NCI-H2081 (cell line): ENCODE measurements at places on chromosomes 1 and 21.

- DNase-seq: no peak
Observed at GRCh38 chr1:205813755-205814058, 709 bp upstream of the SLC41A1 start.

DNA sequence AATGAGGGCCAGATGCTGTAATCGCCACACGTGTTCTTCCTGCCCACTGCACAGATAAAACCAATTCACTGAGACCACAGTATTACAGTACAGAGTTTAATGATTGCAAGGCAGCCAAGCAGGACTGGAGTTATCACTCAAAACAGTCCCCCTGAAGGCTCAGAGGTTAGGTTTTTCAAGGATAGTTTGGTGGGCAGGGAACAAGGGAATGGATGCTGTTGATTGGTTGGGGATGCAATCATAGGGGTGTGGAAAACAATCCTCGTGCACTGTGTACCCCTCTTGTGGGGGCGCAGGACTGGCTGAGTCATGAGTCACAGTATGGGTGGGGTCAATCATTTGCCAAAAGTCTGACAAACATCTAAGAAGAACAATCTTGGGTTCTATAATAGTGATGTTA is 12.4 kb upstream of the USP1 start:
- no peak for DNase-seq

GRCh38 chr1:32828341-32828740 is 10.9 kb downstream of the S100PBP start:
- no peak for DNase-seq

DNA sequence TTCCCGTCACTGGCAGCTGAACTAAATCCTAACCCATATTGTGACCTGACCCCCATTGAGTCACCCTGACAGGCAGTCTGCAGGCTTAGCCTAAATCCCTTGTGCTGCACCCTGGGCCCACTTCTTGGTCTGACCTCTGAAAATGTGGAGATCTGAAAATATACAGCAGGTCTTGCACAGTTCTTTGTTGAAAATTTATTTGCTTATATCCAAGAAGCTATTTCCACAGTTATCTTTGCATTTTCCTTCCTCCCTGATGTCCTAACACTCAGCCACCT is 87.1 kb downstream of the BCAR3 start:
- DNase-seq: no peak

GRCh38 chr21:31286621-31287020 is 57.4 kb downstream of the TIAM1 start:
- DNase-seq: no peak

- DNase-seq: no peak
Observed at GRCh38 chr1:183302452-183303322, 115.5 kb downstream of the NMNAT2 start.

DNA sequence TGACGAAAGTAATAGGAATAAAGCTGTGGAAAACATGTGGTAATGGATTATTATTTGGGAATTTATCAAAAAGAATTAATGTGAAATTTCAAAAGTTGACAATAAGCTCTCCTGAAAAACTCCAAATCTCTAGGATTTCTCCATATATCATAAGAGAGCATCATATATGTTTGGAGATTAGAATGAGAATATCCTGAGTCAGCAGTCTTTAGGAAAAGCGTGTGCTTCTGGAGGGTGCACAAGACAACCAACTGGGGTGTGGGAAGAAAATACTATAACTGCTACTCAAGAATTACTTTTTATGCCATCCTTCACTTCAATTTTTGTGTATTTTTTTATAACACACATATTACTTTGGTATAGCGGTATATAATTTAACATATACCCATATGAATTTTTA is 19.7 kb downstream of the ELK4 start:
- DNase-seq: no peak

DNA sequence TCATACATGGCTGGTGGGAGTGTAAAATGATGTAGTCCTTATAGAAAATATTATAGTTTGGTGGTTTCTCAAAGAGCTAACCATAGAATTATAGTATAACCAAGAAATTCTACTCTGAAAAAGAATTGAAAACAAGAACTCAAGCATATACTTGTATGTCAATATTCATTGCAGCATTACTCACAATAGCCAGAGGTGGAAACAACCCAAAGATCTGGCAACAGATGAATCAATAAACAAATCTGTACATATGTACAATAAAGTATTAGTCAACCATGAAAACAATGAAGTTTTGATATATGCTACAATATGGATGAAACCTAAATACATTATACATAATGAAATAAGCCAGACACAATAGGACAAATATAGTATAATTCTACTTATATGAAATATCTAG is 29.7 kb downstream of the XCL1 start:
- no peak for DNase-seq

DNA sequence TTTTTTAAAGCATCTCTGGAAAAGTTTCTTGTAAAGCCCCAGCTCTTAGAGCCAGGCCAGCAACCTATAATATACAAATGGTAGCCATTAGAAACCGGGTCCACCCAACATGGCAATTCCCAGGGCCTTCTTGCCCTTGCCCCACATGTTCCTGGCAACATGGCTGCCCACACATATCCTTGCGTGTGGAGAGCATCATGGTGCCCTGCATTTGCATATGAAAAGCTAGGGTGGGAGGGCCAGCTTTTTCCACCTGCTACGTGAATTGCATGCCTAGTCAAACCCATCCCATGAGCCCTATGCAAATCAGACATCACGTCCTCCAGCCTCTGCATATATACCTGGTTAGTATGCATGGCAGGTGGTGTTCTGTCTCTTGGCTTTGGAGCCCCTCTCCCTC is 88.2 kb downstream of the RABGAP1L start:
- DNase-seq: no peak

- DNase-seq: no peak
Observed at GRCh38 chr21:30329203-30329875, 8.2 kb downstream of the KRTAP27-1 start.

- no peak for DNase-seq
Observed at GRCh38 chr1:92691925-92692324, 93.0 kb downstream of the EVI5 start.

DNA sequence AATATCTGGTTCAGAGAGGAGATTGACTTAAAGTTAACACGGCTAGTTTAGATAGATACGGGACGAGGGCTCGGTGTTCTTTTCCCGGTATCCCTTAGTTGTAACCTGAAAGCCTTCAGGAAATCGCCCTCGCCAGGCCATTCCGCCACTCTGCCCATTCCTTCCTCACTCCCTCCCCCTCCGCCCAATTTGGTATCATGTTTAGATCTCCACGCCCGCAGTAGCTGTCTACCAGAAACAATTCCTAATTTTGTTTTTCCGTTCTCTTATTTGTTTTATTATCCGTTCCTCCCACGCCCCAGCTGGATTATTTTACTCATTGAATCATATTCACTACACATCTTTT is 685 bp upstream of the VAMP4 start:
- peak; percentile 28 for DNase-seq

GRCh38 chr1:36918604-36919003 is 115.7 kb downstream of the GRIK3 start:
- no peak for DNase-seq

- no peak for DNase-seq
Observed at GRCh38 chr1:23638786-23639241, 52.8 kb upstream of the RPL11 start.

DNA sequence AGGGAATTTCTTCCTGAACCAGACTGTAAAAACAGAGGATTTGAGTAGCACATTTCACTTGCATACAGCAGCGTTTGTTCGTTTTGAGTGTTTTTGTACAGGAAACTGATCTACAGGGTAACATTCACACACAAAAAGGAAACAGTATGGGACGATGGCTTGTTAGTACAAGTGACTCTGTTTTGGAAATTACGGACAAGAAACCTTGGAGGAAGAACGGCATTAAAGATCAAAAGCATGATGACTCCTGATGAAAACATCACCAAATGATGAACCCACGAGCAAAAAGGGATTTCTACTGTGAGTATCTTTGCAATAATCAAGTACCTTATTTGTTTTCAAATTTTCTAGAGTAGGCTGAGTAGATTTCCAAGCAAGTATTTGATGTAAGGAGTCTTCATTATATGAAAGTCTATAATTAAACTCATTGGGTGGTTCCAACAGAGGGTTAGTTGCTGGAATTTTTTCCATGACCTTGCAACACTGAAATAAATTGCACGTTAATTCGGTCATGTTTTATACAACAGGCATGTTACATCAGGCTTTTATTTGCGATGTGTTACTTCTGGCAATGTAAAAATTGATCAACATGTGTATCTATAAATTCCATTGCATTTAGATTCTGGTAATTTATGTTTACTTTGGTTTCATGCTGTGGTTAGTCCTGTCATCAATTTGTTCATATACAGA is 76.7 kb upstream of the KCNK2 start:
- DNase-seq: no peak

DNA sequence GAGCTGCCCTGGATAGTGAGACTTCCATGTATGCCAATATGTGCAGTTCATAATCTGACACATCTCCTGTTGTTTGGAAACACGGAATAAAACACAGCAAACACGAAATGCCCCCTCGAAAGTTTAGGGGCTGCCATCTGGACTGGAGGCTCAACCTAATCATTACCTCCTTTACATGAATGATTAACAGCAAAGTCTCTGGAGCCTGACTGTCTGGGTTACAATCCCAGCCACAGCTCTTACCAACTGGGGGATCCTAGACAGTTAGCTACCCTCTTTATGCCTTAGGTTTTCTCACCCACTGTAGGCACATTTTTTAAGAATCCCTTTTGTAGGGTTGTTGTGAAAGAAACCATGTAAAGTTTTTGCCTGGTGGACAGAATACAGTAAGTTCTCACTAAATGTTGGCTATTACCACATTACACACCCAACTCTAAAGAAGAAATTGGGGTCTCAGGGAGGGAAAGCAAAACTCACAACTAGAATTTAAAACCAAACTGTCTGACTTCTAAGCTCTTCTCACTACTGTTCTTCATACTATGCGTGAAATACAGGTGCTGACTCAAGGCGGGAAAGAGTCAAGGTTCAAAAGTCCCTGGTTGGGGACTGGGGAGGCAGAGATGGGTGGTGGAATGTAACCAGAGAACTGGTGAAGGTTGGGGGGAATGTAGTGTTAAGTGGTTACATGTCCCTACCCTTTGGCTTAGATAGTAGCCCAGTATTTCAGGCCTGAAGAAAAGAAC is 24.2 kb downstream of the CYP4A22 start:
- no peak for DNase-seq

- no peak for DNase-seq
Observed at GRCh38 chr1:184820218-184820750, 65.6 kb upstream of the EDEM3 start.

- DNase-seq: no peak
Observed at GRCh38 chr1:62364721-62365120, 45.5 kb upstream of the KANK4 start.

DNA sequence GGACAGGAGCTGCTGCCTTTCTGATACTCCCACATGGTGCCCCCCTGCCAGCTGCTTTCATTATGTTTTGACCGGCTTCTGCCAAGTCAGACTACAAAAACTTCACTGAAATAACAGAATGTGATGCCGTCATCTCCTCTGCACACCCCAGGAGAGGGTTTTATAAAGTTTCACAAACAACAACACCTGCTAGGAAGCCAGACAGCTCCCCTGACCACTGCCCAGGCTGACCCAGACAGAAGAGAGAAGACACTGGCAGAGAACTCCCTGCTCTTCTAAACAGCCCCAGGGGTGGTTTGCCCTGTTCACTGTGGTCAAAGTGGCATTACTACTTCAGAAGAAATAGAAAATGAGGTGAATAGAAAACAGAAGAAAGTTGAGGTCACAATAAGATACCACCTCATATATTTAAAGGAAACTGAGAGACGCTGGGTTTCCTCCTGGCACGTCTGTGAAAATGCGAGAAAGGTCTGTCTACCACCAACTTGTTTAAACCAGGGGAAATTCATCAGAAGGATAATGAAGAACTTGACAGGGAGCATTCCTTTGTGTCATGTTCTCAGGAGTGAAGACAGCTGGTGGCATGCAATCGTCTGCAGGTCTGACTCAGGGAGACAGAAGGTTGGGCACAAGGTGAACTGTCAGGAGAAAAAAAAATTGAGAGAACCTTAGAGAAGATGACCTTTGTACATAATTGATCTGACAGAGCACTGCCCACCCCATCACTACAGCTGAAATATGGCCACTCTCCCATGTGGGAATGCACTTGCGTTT is 119.0 kb upstream of the NFIA start:
- no peak for DNase-seq

DNA sequence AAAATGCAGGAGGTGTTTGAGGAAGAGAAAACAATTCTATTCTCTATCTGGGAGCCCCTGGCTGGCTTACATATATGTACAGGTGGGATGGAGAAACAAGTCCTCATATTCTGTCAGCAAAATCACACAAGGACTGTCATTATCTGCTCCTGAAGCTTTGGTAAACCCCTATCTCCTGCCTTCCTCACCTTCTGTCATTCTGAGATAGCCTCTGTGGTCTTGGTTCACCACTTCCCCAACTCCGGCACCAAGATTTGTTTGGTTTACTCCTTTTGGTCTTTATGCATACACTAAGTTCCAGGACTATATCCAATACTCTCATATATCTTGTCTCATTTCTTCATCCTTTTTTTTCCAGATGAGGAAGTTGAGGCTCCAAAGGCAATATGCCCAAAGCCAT is 551.1 kb downstream of the PLPP3 start:
- DNase-seq: no peak

DNA sequence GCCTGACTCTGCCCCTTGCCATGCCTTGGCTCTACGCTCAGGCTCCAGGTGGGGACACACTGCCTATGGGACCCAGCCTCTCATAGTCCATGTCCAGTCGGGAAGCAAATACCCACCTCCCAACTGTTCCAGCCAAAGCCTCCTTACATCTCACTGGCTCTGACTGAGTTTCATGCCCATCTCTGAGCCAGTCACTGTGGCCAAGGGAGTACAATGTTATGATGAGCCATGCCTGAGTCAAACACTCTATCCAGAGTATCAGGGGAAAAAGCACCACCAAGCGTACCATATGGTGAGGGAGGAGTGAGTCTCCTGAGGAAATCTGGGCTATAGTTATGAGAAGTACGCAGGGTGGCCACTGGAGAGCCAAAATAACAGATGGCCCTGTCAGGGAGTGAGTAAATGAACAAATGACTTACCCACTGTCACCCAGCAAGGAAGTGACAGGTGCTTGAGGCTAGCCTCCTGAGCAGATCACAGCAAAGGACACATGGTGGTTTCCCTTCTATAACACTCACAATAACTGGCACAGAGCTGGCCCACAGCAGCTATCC is 236.6 kb upstream of the GJB5 start:
- DNase-seq: no peak

DNA sequence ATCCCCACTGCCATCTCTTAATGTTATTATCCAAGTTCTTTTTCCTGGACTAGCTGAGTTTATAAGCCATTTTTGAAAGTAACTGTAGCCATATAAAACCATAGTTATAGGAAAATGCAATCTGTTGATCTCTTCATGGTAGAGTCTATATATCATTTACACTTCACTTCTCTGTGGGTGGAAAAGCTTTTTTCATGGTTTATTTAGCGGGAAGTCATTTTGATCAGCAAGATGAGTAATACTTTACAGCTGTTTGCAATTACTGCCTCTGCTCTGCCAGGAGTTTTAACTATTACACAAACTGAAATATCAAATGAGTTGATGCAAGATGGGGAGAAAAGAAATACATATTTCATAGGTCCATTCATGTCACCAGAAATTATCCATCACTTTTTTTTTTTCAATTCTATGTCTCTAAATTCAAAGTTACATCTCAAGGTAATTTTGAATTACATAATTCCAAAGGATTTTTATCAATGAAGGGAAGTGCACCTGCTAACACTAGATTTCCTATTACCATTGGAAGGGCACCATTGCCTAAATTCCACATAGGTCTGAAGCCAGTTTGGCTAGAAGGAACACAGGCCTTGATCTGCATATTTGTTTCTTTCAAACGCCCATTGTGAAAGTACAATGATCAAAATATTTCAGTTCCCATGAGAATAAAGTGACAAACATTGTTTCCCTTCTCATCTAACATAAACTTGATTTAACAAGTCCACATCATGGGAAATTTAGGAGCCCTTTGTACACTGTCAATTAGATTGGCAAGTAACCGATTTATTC is 296.7 kb downstream of the ZNF326 start:
- no peak for DNase-seq
